ENCODE measurements at places on chromosomes 5 and 9.
A peak's percentile ranks its signal among the peaks of the same experiment; 100 is the strongest.

- DNase-seq = no peak
Observed at GRCh38 chr5:158814521-158814920, 285.2 kb downstream of the EBF1 start.

DNA sequence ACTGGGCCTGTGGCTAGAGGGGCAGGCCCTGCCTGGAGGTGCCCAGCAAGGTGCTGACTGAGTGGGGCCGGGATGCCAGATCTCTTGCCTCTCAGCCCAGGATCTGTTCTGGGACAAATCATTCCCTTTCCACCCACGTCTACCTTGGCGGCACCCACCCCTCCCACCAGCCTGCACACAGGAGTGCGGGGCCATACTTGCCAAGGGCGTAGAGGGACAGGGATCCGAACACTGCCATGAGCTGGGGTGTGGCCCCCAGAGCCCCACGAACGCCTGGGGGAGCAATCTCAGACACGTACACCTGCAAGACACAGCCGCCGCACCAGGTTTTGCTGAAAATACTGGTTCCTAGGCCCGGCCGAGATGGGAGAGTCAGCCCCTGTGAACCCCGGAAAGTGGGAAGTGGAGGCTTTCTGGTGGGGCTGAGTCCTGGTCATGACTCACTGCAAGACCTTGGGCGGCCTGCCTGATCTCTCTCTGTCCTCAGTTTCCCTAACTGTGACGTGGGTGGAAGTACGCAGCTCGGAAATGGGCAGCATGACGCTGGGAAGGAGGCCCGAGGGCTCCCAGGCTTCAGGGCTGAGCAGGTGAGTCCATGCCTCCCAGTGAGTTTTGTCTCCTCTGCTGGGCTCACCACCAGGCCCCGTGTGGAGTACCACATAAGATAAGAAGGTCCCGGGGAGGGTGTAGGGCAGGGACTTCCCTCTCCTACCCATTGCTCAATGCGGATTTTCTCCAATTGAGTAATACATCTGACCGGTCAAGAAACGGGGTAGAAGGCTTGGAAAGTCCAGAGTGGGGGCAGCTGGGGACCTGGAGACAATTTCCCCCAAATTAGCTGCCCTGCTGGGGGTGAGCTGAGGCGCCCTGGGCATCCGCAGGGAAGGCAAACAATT, 2.6 kb downstream of the SLC2A6 start:
- DNase-seq = no peak

DNA sequence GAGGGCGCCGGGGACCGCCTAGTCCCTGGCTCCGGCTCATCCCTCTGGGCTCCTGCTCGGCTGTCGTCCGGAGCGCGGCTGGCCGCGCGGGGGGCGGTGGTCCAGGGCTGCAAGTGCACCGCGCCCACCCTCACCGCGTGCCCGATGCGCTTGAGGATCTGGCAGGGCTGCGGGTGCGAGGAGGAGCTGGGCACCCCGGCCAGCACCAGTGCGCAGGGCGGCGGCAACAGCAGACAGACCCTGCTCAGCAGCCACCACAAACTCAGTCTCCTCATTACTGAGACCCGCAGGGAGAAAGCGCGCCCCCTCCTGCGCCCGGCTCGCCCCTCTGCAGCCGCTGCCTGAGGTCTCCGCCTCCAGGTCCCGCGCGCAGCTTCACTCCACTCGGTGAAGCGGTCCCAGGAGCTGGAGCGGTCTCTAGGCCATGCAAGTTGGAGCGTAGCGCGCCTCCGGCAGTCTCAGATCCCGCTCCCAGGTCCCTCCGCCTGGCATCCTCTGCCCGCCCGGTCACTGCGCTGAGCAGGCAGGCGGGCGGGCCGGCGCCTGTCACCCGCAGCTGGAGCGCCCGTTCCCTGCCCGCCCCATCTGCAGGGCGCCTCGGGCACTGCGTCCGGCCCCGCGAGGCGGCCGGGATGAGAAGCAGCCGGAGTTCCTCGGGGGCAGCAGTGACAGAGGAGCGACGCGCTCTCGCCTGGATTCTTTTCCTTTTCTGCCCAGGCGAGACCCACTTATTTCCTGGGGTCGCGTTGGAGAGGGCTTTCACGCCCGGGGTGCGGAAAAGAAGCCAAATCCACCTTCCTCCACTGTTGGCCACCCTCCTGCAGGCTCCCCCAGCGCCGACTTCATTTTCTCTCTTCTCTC, 512 bp downstream of the GRIN3A start:
- DNase-seq = no peak

- DNase-seq = no peak
Observed at GRCh38 chr9:2236850-2237249, 221.7 kb downstream of the SMARCA2 start.

DNA sequence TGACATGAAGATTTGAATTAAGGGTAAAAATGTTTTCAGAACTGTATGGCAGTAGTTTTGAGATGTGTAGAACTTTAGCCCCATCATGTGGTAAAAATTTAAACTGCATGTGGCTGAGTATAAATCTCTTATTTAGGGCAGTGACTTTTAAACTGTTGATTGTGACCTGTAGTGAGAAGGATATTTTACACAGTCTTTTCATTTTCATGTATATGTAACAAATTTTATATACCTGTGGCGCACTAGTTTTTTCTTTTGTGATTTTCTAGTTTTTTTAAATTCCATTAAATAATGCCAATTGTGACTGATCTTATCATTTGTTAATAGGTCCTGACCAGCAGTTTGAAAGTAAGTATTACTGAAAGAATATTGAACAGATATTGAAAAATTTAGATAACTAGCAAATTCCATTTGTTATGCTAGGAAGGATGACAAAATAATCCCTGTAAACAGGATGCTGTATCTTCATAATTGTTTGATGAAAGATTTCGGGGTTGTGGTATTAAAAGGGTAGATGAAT, 47.2 kb downstream of the GPBP1 start:
- peak; percentile 69 for DNase-seq

GRCh38 chr5:92836855-92837755, 743.9 kb downstream of the NR2F1-AS1 start:
- no peak for DNase-seq

DNA sequence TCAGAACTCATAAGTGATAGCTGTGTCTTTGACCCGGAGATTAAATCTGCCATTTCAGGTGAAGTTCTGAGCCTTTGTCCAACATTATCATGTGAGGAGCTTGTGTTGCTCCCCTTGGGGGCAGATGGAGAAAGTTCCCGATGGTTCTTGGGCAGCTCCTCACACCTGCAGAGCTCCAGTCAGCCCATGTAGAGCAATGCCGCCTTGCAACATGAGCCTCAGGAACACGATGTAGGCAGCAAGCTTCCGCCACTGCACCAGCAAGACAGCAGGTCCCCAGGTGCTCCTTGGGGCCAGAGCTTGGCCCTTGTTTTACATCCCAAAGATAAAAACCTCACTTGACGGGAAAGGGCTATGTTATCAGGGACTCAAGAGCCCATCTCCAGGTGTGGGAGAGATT, 292.7 kb downstream of the IRX1 start:
- no peak for DNase-seq

- no peak for DNase-seq
Observed at GRCh38 chr9:21491756-21492155, 9.6 kb upstream of the IFNE start.

DNA sequence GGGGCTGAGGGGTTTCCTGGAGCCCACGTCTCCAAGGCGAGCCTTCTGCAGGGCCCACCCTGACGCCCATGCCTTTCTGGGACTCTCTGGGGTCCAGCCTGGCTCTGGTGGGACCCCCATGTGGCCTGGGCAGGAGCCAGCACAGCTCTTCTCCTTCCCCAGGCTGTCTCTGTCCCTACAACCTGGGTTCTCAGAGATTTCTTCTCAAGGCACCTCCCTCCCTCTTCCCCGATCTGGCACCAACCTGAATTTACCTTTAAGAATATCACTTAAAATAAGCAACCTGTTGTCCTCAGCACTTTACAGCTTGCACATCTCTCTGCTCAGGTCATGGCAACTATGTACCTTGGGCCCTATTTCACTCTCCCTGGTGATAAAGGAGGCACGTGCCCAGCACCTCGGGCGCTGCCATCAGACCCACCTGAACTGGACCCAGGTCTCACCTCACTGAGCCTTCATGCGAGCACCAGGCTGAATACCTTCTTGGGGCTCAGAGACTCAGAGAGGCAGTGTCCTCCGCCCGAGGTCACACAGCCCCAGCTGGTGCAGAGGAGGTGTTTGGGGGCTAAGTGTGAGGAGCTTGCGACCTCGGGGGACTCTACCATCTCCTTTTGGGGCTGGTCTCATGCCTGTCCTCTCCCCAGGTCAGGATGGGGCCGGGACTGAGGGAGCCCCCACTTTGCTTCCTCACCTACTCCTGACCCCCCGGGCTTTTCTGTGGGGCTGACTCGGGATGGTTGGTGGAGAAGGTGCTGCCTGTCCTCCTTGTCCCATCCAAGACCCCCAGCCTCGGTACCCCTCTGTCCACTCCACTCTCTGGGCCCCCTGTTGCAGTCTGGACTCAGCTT, 217.7 kb downstream of the C9orf50 start:
- DNase-seq = no peak

DNA sequence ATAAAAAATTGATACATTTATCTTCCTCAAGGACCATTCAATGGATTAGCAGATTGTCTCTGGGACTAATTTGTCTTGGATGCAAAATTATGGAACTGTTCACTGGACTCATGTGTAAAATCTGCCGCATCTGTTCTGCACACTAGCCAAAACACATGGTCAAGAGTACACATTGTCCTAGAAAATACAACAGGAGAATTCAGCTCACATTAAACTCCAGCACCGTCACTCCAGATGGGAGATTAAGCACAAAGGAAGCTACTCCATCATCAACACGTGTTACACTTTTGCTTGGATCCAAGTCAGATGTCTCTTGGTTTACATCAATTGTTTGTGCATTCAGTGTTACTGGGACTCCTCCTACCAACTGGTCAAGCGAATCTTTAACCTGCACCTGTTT, 28.8 kb downstream of the C5 start:
- no peak for DNase-seq

- no peak for DNase-seq
Observed at GRCh38 chr5:151001436-151001835, 19.0 kb upstream of the GPX3 start.

- no peak for DNase-seq
Observed at GRCh38 chr9:118091711-118092500, 387.7 kb downstream of the TLR4 start.

DNA sequence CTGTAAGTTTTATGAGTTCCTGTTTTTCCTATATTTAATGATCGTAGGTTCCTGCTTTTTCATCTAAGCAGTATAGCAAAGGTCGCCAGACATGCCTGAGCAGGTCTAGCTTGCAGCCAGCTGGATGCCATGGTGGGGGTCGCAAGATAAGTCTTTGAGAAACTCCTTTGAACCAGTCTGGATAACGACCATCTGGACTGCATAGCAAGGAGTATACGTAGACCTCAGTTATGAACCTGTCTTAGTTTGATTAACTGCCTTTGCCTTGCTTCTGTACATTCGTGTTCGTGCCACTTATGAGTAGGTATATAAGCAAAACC, 8.4 kb upstream of the SPATA31E1 start:
- DNase-seq = peak; percentile 21

- no peak for DNase-seq
Observed at GRCh38 chr5:7866196-7866595, 2.6 kb downstream of the FASTKD3 start.

- no peak for DNase-seq
Observed at GRCh38 chr9:86754581-86755560, 192.4 kb downstream of the GAS1 start.

GRCh38 chr5:310941-311434, 10.5 kb upstream of the AHRR start:
- no peak for DNase-seq

- DNase-seq = no peak
Observed at GRCh38 chr9:29290516-29290915, 1717.2 kb upstream of the C9orf72 start.

- DNase-seq = no peak
Observed at GRCh38 chr5:62138607-62139006, 167.4 kb upstream of the KIF2A start.

GRCh38 chr5:38433160-38433861, 123.1 kb downstream of the LIFR start:
- DNase-seq = no peak

All from Caco-2 (cell line).